Esophagus muscularis mucosa (tissue), 4 donors: ENCODE measurements at places on chromosomes 6 and 20.
A peak's percentile ranks its signal among the peaks of the same experiment; 100 is the strongest.

- DNase-seq: no peak
These were observed 201.8 kb upstream of the LRFN2 start for GRCh38 chr6:40788661-40789655.

- peak; percentile 47 for DNase-seq
These were observed 2.9 kb upstream of the HLA-DOB start for GRCh38 chr6:32819729-32820128.

DNA sequence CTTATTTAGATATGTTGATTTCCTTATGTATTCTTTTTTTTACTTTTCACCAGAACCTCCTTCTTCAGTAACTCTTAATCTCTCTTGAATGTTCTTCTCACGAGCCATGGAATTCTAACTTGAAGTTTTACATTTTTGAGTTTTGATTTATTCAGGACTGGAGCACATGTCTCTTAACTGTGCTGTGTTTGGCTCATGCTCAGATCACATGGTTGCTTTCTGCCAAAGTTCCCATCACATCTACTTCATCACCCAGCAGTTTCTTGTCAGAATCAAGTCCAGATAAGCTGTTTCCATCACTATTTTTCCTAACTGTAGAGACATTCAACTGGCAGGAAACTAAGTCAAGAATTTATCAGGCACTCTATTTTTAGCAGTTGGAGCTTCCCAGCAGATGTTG, 31.7 kb downstream of the SLC35A1 start:
- DNase-seq: no peak

- DNase-seq: no peak
These were observed 54.2 kb downstream of the ZNF831 start for GRCh38 chr20:59217794-59218280.

DNA sequence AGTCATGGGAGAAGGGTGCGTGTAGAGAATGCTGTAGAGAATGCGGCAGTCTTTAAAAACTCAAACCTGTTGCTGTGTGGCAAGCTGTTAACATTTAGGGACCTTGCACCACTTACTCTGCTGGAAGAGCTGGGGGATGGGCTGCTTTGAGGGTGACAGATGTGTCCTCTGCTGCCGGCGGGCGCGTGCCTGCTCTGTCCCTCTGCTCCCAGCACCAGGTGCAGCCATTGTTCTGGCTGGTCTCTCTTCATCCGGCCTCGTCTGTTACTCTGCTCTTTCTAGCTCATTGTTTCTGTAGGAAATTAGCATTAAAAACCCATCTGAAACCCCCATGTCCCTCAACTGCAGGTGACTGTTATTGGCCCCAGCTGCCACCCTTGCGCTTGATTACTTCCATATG, 78.5 kb downstream of the CBFA2T2 start:
- DNase-seq: no peak

DNA sequence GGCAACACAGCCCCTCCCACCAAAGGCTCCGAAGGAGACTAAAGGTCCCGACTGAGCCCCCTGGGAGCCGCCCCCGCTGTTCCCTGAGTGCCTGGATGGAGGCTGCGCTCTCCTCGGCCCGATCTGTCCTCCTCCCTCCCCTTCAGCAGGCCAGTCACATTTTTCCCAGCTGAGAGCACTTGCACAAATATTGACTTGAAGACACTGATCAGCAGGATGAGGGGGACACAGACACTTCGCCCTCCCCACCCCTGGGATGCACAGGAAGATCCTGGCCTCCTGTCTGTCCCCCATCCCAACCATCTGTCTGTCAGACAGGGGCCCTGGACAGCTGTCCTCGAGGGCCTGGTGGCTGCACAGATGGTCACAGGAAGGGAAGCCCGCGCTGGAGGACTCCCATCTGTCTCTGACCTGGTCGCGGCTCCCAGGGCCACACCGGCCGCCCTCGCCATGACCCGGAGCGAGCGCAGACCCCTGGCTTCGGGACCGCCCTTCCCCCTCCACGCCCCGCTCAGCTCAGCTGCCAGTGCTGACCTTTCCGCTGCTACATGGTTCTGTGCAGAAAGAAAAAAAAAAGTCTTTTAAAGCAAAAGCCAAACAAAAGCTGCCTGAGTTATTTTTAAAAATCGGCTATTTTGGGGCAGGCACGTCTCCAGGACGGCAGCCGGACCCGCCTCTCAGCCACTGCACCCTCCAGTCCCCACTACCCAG, 11.1 kb downstream of the LAMA5 start:
- DNase-seq: no peak

GRCh38 chr6:148295261-148295887, 47.3 kb upstream of the SASH1 start:
- DNase-seq: no peak

- DNase-seq: no peak
These were observed 66.5 kb downstream of the DTNBP1 start for GRCh38 chr6:15596186-15596896.

- DNase-seq: no peak
These were observed 1.3 kb downstream of the PTK7 start for GRCh38 chr6:43077333-43077809.

- DNase-seq: no peak
These were observed 109.0 kb downstream of the GJA10 start for GRCh38 chr6:90003069-90003795.
